ENCODE measurements at places on chromosomes 16 and 17.

DNA sequence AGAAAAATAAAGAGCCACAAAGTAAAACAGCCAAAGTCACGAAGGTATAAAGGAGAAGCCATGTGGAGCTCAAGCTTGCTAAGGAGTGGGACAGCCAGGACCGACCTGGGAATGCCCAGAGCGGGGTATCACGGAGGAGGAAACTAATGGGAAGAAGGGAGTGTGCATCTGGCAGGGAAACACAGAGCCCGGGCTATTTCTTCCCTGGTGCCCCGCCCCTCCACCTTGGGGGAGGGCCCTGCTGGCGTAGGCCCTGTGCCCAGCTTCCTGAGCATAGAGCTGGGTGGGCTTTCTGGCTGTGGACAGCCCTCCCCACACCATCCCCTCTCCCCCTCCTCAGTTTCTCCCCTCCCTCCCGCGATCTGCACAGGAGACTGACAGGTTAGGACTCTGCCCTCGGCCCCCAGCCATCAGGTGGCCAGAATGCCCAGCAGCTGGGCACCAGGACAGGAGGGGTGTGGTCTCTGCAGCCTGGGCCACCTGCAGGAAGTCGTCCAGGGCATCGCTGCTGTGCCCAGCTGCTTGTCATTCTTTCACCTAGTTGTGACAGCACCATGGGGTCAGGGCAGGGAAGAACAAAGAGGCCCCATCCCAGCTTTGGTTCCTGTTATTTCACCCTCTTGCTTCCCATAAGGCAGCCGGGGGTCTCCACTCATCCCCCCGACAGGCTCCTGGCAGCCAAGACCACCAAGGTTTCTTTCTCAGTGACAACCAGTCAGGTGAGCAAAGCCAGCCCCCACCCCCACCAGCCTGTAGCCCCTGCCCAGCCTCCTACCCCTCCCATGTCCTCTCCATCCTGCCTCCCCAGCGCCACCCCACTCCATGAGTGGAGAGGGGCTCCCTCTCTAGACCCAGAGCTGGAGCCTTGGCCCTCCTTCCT, 7.1 kb upstream of the DCAF7 start:
- DNase-seq, result no peak

GRCh38 chr17:17842111-17842876, 5.5 kb upstream of the SREBF1 start:
- DNase-seq, result no peak

DNA sequence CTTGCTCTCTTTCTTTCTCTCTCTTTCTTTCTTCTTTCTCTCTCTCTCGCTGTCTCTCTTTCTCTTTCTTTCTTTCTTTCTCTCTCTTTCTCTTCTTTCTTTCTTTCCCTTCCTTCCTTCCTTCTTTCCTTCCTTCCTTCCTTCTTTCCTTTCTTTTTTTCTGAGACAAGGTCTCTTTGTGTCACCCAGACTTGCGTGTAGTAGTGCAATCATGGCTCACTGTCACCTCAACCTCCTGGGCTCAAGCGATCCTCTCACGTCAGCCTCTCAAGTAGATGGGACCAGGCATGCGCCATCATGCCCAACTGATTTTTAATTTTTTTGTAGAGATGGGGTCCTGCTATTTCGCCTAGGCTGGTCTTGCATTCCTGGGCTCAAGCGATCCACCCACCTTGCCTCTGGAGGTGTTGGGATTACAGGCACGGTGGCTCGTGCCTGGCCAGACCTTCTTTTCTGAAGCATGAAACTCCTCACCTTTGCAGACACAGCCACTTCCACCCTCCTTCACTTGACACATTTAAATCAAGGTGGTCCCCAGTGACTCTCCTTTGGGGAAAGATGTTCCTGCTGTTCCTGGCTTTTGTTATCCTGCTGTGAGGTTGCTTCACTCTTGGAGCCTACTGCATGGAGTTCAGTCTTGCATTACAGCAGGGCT, 26.8 kb upstream of the NKD1 start:
- DNase-seq, result no peak

- no peak for DNase-seq
Measured at GRCh38 chr17:7356072-7356549, 1.2 kb downstream of the TMEM95 start.

DNA sequence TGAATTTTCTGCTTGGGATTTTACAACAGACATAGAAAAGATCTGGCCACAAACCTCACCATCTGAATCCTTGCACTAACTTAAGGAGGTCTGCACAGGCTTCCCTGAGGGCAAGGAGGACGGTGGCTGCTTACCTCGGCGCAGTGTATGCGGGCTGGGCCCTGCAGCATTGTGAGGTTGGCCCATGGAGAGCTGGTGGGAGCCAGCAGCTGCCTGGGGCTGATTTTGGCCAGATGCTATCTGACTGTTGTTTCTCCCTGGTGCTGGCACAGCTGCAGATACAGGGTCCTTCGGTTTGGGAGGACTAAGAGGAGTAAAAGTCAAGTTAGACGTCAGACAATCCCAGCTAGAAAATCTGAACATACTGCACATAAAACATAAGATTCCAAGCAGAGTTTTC, 79.8 kb downstream of the ARHGAP17 start:
- DNase-seq, result no peak

GRCh38 chr17:30372755-30373154, 6.0 kb upstream of the CPD start:
- DNase-seq, result no peak

DNA sequence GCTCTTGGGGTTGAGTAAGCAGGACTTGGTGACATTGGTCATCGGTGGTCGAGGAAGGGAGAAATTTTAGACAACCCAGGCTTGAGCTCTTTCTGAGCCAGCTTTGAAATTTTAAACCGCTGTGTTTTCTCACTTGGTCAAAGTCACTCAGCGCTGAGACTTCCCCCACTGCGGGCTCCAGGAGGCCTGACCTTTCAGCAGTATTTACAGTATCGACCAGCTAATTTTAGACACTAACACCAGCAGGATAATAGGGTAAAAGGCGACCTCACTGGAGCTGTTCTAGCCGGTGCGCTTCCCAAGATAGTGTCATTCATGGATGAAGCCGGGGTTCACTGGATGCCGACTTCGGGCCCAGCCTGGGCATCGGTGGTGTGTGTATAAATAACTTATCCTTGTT, 29.7 kb upstream of the WSCD1 start:
- DNase-seq, result no peak

GRCh38 chr16:86101897-86102157, 202.9 kb downstream of the IRF8 start:
- DNase-seq, result no peak

DNA sequence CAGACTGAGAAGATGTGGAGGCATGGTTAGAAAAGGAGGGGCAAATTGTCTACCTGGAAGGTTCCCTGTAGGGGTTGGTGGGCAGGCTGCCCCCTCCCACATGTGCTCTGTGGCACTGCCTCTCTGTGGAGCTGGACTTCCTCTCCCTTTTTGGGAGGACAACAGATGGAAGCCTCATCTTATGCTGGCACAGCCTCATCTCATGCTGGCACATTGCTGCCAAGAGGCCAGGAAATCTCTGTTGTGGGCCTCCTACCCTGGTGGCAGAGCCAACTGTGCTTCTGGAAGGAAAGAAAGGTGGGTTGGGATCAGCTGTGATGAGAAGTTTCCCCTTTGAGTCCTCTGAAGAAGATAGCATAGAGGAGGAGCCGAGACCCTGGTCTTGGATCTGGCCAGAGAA, 19.7 kb upstream of the BRD7 start:
- DNase-seq, result no peak

DNA sequence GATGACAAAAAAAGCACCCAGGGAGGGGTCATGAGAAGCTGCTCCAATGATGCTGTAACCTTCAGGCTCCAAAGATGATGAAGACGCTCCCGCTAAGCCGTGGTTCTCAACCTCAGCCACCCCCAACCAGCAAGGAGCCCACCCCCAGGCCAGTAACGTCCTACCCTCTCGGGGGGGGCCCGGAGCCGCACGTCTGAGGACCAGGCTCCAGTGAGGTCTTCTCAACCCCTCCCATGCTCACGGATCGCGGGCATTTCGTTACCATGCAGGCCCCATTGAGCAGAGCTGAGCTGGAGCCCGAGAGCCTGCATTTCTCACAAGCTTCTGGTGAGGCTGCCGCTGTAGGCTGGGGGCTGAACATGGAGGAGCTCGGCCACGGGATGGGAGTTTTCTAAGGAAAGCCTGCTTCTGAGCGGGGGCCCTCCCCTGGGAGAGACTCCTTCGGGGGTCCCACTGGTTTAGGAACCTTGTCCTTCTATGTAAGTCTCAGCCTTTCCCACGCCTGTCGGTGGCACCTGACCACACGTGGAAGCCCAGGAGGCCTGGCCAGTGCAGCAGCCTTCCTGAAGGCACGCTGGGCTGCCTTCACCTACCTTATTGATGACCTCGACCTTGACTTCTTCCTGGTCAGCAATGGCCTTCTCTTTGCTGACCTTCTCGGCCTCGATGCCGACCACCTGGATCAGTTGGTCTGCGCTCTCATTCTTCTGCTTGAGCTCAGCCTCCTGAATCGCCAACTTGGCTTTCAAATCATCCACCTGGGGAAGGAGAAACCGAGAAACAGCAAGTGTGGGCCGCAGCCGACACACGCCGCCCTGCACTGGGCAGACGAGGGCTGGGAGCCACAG, 82.7 kb downstream of the PGS1 start:
- DNase-seq, result no peak
